Activated CD4-positive, alpha-beta T cell treated with anti-CD3 and anti-CD28 coated beads for 48 hours (primary cell): ENCODE measurements at places on chromosomes 11 and 22.

DNA sequence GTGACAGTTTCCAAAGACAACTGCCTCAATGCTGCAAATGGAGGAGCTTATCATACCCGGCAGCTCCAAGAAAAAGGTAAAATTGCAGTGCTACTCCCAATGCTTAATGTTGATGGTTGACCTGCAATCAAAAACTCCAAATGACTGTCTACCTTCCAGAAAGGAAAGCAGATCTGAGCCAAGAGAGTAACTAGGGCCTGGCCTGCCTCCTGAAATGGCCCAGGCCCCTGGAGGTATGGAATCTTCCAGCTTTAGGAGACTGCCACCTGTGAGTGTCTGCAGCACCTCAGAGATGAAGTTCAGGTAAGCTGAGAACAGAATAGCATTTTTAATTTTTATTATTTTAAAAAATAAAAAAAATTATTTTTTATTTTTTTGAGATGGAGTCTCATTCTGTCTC lies 23.7 kb downstream of the EXPH5 start:
- no peak for DNase-seq

GRCh38 chr11:64877390-64878222 lies 815 bp downstream of the EHD1 start:
- DNase-seq, result peak; percentile 50

DNA sequence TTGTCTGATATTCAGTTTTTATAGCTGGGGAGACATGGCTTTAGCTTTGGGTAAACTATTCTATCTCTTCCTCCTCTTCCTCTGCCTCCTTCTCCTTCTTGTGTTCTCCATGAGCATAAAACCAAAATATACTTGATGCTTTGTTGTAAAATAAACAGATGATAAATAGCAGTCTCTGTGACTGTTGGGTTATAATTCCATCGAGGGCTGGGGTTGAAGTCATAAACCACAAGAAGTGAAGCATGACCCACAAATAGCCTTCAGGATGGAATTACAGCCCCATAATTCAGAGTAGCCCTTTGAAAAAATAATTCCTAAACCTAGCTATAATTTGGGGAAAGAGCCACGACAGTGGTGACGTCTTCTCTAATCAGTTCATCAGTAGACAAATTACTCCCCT lies 177.7 kb downstream of the SNX19 start:
- no peak for DNase-seq

DNA sequence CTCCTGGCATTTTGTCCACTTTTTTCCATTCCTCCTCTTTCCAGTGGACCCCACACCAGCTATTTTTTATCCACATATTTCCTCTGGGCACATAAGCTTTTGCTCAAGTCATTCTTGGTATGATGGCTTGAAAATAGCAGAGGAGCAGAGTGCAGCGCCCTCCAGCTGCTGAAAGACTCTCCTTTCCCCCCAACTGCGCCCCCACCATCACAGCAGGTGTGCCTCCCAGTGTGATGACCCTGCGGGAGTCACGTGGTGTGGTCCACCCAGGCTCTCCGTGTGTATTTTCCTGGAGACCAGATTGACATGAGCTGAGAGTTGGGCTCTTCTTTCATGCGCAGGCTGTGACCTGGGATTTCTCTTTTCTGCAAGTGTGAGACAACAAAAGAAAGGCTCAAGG lies 1241.6 kb downstream of the TBC1D22A start:
- DNase-seq, result no peak

DNA sequence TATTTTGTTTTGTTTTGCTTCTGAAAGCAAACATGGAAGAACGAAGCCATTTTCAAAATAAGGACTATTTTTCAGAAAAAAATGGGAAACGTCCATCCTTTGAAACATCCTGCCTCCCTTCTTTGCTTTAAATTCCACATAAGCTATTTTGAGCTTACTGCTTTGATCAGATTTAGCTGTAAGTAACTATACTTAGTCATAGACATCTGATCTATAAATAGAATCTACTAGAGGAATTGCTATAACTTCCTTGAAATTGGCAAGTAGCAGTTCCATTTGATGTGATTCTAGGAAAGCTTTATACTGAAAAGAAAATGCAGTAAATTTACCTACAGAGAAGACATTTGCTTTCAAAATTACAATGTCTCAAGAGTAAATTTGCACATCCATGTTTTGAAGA lies 305.8 kb downstream of the TTC28 start:
- DNase-seq, result no peak

GRCh38 chr22:37267661-37268413 lies 14.5 kb upstream of the CYTH4 start:
- DNase-seq, result no peak

- no peak for DNase-seq
These were observed 11.0 kb downstream of the RPL27A start for GRCh38 chr11:8693555-8693954.

GRCh38 chr22:19691721-19692341 lies 22.5 kb upstream of the SEPTIN5 start:
- DNase-seq, result no peak

DNA sequence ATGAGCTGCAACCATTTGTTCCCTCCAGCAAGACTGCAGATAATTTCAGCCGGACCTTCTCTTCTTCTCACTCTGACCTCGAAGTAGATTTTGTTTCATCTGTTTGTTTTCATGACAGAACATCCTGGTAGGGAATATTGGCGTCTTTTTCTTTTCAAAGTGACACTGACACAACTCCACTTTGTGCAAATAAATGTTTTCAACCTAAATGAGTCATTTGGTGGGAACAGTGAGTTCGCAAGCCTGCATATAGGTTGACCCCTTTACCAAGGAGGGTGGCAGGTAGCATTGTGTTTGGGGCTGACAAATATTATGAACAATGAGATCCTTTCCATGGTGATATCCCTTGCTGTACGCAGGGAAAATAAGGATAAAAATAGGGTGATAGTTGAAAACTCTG lies 55.0 kb downstream of the LARGE1 start:
- no peak for DNase-seq

- DNase-seq, result no peak
These were observed 86.7 kb downstream of the WNT7B start for GRCh38 chr22:45890351-45890635.

- DNase-seq, result no peak
These were observed 38.8 kb downstream of the CLDN25 start for GRCh38 chr11:113818426-113818825.
